ENCODE measurements at places on chromosomes 12 and 14.

- no peak for DNase-seq
These were observed 192.8 kb upstream of the RGS6 start for GRCh38 chr14:71739273-71739990.

GRCh38 chr12:52686063-52686462 is 5.9 kb upstream of the KRT1 start:
- no peak for DNase-seq

GRCh38 chr12:28457785-28458184 is 267.5 kb downstream of the CCDC91 start:
- no peak for DNase-seq

- DNase-seq = peak; percentile 29
These were observed 11.1 kb upstream of the KRT1 start for GRCh38 chr12:52691076-52691840.

GRCh38 chr14:38835874-38836273 is 267.2 kb downstream of the SEC23A start:
- DNase-seq = no peak

DNA sequence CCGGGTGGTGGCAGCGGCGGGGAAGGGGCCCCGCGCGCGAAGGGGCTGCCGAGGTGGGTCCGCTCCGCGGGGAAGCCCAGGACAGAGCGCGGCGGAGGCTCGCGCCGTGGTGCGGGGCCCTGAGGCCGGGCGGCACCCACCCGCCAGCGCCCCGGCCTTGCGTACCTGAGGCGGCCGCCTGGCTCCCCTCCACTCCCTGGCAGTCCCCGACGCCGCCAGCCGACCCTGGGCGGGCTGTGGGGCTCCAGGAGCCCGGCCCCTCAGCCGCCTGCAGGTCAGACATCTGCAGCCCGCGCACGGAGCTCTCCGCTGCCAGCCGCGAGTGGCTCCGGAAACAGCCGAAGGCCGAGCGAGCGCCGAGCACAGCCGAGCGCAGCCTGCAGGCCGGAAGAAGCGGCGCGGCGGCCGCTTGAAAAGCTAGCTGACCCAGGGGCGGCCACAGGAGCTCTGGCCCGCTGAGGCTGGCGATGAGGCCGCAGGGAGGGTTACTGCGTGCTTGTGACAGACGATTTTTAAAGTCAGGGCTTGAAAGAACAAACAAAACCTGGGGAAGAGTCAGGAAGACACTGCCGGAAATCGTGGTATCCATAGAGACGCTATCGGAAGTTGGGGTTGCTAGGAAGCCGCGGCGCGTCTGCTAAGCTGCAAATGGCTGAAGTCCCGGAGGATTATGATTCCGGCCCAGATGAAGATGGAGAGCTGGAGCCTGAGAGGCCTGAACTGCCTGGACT is at the start of the genes SAMD15 and TMED8:
SAMD15 (plus strand) TSS at position 609 of the 731 bp plus-strand sequence; CDS start at position 649, 40 bp downstream.
TMED8 (minus strand) TSS at position 324 of the 731 bp plus-strand sequence; CDS start at position 283, 41 bp downstream.
- peak; percentile 76 for DNase-seq

DNA sequence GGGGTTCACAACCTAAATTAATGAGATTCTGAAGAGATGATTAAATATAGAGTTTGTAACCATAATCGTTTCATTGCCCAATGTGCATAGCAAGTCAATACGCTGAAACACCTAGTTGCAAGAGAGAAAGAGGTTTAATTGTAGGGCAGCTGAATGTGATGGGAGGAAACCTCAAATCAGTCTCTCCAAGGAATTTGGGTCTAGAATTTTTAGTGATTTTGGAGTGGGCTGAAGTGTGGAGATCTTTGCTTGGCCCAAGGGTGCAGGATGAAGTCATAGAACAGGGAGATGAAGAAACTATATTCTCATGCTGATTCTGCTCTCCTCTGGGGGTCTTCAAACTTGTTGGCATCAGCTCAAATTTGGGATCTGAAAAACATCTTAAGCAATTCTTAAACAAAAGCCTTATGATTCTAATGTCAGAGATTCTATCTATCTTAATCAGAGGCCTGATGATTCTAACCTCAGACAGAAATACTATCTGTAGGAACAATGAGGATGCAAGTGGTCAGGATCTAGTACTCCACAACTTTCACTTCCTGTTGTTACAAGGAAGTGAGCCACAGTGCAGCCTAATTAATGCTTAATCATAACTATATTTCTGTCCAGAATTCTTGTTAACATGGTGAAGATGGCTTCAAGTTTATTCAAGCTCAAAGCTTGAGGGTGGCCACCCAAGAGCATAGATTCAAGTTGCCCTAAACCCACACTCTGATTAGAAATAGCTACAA is 80.2 kb upstream of the FUT8 start:
- DNase-seq = no peak

DNA sequence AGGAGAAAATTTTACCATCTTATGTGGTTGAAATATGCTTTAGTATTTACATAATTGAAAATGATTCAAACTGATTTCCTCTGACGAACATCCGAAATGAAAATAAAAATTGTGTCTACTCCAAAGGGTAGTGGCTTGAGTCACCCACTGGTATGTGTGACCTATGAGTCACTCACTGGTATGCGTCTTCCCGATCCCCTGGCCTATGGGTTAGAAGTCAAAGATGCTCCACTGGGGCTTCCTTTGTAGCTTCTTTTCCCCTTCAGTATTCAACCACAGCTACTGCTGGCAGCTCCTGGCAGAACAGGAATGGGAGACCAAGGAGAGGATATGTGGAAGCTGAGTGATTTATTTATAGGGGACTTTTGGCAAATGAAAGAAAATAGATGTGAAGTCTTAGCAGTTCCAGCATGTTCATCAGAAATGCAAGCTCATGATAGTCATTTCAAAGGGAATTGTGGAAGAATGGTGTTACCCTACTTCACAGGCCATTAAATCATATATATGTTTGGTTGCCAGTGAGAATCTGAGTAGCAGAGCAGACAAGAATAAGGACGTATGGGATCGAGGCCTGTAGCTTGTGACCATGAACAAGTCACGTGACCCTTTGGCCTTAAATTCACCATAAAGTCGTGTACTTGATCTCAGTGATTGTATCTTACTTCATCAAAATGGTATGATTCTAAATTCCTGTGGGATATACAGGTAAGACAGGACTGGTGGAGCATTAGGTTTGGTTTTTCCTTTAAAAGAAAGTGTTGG is 108.3 kb downstream of the CRADD start:
- no peak for DNase-seq

GRCh38 chr14:55518391-55518790 is 61.6 kb upstream of the KTN1 start:
- DNase-seq = no peak
